ENCODE measurements at places on chromosomes 3 and 15.

DNA sequence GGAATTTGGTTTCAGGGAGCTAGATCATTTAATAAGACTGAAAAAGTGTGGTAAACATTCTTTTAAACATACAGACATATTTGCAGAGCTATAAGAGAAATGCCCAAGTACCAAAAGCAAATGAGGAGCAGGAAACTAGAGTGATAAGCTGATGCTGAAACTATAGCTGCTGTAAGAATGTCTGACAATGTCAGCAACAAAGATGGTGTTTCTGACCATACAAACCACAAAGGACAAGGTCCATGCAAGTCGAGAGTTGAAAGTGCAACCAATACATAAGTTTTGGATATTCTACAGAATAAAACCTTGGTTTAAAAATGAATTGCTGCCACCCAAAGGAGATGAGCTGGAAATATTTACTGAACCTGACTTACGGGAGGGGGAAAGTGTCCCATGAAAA, 610.2 kb downstream of the TBL1XR1 start:
- no peak for DNase-seq

DNA sequence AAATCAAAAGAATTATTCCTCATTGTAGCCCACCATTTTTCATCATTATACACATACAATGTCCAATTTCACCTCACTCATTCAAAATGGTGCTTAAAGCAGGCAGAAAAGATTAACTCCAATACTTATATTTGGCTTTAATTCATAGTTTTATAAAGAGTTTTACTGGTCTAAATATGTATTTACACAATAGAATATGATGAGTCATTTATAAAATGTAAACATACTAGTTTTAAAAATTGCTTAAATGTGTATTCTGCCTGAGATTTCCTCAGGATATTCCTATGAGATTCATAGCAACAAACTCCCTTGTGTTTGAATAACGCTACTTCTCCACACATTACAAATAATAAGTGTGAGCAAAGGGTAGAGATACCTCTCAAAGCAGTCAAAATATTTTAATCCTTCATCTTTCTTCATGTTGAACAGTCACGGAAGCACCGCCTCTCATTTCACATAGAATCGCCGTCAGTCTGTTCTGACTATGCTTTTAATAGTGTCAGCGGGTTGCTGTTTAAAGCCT, 75.7 kb upstream of the GBE1 start:
- no peak for DNase-seq

- no peak for DNase-seq
These were observed 520.4 kb upstream of the ALCAM start for GRCh38 chr3:104846270-104846669.

- no peak for DNase-seq
These were observed 36.0 kb upstream of the BNIP2 start for GRCh38 chr15:59725151-59725486.
